Calu3 (cell line): ENCODE measurements at places on chromosomes 3 and 15. TPM values are rescaled to one million over a fixed set of nuclear protein-coding genes. Genes with fewer than 3 reads are reported as not detected.

The ZMYND10 gene
- 0.44 and 0.71 TPM in 2 replicates for total RNA-seq

The ADAMTSL3 gene
- total RNA-seq: 1.1 and 2.4 TPM in 2 replicates

The ZBED2 gene
- 0.24 and 0.56 TPM in 2 replicates for total RNA-seq

DNA sequence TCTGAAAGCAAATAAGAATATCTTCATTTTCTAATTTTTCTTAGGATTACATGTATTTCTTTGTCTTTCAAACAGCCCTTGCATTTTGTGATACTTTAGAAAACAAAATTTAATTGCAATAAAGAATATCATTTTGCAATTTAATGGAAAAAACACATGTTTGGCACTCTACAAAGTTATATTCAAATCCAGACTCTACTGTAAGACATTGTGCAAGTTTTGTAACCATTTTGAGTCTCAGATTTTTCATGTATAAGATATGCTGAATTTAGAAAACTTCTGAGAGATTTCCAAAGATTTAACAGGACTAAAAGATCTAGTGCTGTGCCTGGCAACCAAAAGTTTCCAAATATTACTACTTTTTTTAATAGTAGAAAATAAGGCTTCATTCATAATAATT is 187.1 kb upstream of the AGTR1 start:
- no peak for DNase-seq
- H3K27ac ChIP-seq: no peak overlapping the region
- no peaks in the 10 kb centered on the region for H3K36me3 ChIP-seq
- H3K27me3 ChIP-seq: no peaks in the 10 kb centered on the region

DNA sequence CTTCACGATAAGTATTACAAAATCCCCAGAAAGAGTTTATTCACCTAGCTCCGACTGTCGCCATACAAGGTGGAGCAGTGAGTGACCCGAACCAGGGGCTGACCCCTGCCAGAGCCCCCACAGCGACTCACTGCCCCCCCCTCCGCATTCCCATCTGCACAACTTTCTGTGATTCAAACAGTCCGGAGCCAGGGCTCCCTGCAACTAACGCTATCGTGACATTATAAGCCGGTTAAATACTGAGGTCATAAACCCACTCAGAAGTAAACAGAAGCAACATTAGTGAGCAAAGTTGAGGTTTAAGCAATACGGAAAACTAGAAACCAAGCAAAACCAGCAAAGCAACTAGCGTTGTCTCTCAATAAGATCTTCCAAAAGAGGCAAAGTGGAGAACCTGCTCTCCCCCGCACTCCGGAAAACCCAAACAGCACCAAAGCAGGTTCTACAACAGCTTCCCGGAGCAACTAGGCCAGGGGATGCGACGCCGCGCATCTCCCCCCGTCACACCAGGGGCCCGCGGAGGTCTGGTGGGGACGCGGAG is 642 bp downstream of the SCAP start:
- DNase-seq: no peak
- peak overlapping the region; percentile 99 for H3K4me3 ChIP-seq
- H3K36me3 ChIP-seq: peaks cover 32% of the 10 kb centered on the region
- H3K4me1 ChIP-seq: peaks cover 9% of the 10 kb centered on the region
- H3K27me3 ChIP-seq: no peaks in the 10 kb centered on the region
- peak overlapping the region; percentile 84 for H3K27ac ChIP-seq

GRCh38 chr15:36469311-36469966 is 110.0 kb upstream of the CDIN1 start:
- H3K27ac ChIP-seq: no peak overlapping the region
- DNase-seq: no peak
- H3K36me3 ChIP-seq: no peaks in the 10 kb centered on the region
- H3K4me3 ChIP-seq: no peak overlapping the region

- no peak overlapping the region for H3K27ac ChIP-seq
- no peak for DNase-seq
- H3K36me3 ChIP-seq: no peaks in the 10 kb centered on the region
- H3K27me3 ChIP-seq: peaks cover 17% of the 10 kb centered on the region
Measured at GRCh38 chr3:186985661-186986364, 55.5 kb downstream of the ST6GAL1 start.

DNA sequence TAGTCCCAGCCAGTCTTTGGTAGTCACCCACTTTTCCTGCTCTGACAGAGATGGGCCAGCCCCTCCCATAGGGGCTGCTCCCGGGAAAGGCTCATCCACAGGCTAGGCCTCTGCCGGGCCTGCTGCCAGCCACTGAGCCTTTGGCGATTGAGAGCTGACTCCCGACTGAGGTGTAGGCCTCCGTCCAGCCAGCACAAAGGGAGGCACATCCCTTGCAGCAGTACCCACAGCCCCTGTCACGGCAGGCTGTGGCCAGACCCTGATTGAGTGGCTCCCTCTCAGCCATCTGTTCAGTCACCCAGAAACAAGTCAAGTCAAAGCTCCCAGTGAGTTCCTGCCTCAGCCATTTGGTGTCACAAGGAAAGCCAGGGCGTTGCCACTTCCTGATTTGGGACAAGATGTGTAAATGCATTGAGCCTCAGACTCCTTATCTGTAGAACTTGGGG is 6.2 kb upstream of the PAK6 start:
- no peak for DNase-seq
- H3K4me3 ChIP-seq: no peak overlapping the region
- H3K36me3 ChIP-seq: no peaks in the 10 kb centered on the region
- no peaks in the 10 kb centered on the region for H3K4me1 ChIP-seq
- no peak overlapping the region for H3K27ac ChIP-seq
